ENCODE measurements at places on chromosomes 12 and 14.

DNA sequence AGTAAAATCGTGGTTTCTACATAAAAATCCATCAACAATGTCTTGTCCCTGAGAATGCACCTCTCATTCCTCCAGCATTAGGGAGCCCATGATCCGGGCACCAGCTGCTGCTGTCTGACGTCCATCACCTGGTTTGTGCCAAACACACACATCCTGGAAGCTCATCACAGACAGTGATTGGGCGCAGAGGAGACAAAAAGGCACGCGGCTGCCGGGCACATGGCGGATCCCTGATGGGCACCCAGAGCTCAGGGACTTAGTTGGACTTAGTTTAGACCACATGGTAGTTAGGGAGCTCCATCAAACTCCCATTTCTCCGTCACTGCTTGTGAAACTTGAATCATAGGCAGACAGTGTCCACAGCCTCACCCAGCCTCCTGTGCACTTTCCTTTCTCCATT lies 1059.3 kb downstream of the TMEM121 start:
- DNase-seq: no peak

DNA sequence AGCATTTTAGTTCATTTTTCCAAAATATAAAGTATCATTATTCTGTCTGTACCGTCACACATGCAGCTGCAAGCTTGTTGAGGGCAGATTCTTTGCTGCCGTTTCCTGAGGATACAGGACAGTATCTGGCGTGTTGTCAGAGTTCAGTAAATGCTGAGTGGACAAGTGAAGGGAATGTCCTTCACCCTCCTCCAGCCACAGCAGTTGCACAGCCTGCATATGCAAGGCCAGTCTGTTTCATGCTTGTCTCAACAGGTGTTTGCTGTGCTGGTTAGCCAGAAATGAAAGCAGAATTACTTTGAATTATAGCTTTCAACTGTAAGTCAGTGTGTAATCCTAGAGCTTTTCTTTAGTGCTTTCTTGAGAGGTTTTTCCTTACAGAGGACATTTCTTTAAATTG lies 36.5 kb downstream of the TDP1 start:
- DNase-seq: no peak

- no peak for DNase-seq
Observed at GRCh38 chr12:64145226-64145625, 76.9 kb downstream of the KICS2 start.

DNA sequence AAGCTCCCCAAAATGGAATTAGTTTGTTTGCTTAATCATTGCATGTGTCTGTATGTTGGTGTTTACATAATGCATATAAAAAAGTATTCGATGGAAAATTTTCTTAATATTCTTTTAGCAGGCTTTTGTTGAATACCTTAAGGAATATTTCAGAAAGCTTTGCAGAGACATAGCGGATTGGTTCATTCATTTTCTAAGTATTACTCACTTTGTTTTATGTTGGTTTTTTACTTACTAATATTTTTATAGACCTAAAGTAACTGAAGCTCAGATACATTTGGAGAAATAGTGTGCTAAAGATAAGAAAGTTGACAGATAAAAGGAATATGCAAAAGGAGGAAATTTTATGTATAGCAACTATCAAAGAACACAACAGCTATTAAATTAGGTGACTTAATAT lies 191.0 kb downstream of the ERC1 start:
- DNase-seq: no peak

- DNase-seq: no peak
Observed at GRCh38 chr14:57847096-57847495, 18.8 kb downstream of the SLC35F4 start.

DNA sequence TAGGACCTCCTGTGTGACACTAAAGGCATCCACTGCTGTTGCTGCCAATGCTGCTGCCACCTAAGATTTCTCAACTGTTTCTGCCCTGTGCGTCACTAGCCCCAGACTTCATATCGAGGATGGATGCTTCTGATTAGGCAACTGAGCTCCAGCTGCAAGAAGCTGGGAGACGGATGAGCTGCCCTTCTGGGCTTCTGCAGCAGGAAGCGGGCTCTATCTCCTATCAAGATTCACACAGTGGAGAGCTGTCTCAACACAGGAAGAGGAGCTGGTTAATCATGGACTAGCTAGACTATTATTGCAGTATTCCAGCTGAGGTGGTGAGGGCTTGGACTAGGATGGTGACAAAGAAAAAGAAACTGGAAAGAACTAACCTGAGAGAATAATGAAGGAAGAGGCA lies 59.2 kb upstream of the PELI2 start:
- DNase-seq: no peak

DNA sequence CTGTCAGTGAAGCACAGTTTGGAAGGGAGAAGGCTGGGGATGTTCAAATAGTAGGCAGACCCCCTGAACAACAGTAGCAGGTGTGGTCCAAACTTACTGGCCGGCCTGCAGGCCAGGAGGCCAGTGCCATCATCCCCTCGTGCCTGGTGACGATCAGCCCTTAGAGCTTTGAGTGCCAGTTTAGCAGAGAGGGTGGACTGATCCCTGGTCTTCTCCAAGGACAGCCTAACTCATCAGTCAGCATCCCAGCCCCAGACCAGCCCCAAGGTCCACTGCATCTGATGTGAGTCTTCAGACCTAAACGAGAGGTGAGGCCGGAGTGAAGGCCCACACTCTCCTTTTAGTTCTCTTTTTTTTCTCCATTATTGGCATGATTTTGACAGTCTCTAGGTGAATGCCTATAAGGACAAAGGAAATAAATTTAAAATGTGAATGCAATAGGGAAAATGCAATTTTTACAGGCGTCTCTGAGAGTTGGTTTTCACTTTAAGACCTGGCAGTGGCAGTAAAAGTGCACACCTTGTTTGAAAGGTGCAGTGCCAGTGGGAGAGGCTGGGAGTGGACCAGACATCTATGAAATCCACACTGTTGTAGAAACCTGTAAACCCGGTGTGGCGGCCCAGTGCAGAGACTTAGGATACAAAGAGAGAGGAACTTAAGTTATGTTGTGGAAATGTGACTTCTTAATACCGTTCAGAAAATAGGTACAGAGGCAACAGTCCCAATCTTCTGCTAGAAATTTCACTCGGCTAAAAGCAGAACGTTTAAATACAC lies 311.2 kb downstream of the CACNA1C start:
- DNase-seq: no peak

- no peak for DNase-seq
Observed at GRCh38 chr12:129807136-129807535, 96.7 kb downstream of the TMEM132D start.

DNA sequence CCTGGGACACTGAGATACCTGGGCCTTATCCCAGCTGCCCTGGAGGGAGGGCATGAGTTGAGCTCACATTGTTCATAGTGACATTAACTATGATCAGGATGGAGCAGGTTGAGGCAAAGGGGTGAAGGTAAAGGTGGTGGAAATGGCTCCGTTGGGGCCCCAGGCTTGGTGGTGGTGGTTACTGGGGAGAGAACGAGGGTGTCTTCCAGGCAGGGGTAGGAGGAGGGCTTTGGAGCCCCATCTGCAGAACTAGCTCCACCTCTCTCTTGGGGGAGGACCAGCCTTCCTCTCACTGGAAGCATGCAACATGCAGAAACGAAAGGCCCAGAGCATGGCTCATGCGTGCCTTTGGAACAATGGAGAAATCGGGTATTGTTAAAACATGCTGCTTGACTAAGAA lies 217.0 kb downstream of the SLC41A2 start:
- no peak for DNase-seq

- DNase-seq: no peak
Observed at GRCh38 chr14:31505411-31505810, 17.6 kb upstream of the GPR33 start.

DNA sequence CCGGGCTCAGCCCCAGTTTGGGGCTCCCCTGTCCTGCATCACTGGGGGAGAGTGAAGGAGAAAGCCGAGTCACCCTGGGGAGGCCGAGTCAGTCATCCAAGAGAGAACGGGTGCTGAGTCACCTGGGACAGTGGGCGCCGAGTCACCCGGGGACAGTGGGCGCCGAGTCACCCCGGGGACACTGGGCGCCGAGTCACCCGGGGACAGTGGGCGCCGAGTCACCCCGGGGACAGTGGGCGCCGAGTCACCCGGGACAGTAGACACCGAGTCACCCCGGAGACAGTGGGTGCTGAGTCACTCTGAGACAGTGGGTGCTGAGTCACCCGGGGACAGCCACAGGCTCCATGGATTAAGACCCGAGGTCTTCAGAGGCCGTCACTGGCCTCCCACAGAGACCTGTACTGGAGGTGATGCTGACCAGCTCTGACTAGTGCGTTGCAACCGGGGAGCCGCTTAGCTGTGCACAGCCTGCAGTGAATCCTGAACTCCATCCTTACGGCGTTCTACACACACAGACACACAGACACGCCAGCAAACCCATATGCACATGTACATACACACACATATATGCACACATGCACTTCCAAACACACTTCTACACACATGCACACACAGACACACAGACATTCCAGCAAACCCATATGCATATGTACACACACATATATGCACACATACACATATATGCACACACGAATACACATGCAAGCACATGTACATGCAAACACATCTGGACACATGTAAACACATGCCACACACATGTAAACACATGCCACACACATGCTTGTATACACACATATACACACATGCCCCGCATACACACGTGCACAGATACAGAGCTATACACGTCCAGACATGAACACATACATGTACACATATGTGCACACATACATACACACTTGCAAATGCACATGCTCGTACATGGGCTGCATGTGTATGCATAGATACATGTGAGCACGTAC lies 64.9 kb upstream of the GALNT9 start:
- DNase-seq: no peak

All from stimulated activated CD8-positive, alpha-beta memory T cell treated with anti-CD3 and anti-CD28 coated beads, Interleukin-2, amount 100 ng/mL, for 1 hour (primary cell).